ENCODE measurements at places on chromosomes 3 and 15.

GRCh38 chr15:27514526-27514925 lies 543.5 kb downstream of the GABRG3 start:
- DNase-seq, result no peak

DNA sequence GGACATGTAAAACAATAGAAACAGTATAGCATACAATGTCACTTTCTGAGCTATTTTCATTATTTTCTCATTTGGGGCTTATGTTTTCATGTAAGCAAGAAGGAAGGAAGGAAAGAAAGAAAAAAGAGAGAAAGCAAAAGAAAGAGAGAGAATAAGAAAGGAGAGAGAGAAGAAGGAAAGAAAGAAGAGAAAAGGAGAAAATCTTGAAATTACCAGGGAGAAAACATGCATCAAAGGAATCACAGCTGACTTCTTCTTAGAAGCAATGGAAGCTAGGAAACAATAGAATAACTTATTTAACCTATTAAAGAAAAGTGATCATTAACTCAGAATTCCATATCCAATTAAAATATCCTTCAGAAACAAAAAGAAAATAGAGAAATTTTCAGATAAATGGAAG lies 471.5 kb downstream of the OCA2 start:
- DNase-seq, result no peak

DNA sequence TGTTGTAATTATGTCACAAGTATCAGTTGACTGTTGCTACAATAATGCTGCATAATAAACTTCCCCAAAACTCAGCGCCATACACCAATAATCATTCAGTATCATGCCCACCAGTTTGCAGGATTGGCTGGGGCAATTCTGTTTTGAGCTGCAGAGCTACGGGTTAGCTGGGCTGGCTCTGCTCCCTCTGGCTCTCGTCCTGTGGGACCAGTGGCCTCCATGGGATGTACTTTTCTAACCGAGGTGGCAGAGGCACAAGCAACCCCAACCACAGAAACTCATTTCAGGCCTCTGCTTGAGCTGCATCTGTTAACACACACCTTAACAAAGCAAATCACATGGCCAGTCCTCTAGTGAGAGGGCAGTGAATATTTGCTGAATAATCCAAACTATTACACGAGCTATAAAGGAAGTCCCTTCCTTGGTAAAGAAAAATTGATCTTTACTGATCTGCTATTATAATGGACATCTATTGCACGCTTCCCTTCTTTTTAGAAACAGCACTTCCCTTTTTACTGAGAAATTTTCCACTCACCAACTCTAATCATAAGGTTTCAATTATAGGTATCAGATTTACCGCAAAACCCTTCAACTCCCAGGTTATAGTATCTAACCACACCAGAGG lies 10.9 kb upstream of the BCL2A1 start:
- DNase-seq, result no peak

DNA sequence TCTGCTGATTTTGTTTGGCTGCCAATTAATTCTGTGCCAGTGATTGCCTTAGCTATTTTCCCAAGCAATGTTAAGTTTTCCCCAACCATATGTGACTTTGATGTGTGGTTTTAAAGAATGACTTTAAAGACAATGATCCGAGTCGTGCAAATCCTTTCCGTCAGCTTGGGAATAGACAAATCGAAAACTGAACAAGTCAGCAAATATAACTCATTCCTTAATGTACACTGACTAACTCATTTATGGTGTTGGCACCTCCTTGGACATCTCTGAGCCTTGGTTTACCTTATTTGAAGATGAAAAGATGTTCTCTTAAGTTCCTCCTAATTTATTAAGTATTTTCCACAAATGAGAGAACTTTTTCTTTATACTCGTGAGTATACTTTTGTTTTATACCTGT lies 249.4 kb upstream of the SLCO3A1 start:
- DNase-seq, result no peak

- no peak for DNase-seq
Measured at GRCh38 chr3:150675587-150675986, 28.1 kb downstream of the ERICH6 start.

- DNase-seq, result no peak
Measured at GRCh38 chr3:188701485-188701969, 470.2 kb upstream of the TPRG1 start.

- DNase-seq, result no peak
Measured at GRCh38 chr15:62957130-62957529, 85.4 kb upstream of the TPM1 start.
